ENCODE measurements at places on chromosomes 4 and X. TPM values are rescaled to one million over a fixed set of nuclear protein-coding genes. Genes with fewer than 3 reads are reported as not detected.

GRCh38 chrX:1673337-1673736, 58.5 kb downstream of the ASMT start:
- DNase-seq, result no peak

DNA sequence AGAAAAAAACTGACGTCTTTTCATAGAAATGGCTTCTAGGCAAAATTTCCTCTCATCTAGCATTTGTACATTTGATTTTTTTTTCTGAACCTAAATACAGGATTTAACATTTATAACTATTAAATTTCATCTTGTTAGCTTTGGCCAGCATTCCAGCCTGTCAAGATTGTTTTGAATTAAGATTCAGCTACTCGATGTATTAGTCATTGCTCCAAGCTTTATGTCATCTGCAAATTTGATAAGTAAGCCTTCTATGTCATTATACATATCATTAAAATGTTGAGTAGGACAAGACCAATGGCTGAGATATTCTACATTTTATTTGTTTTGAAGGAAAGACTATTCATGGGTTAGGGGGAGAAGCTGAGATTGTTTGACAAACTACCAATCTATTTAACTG, 46.7 kb downstream of the DDX53 start:
- no peak for DNase-seq

DNA sequence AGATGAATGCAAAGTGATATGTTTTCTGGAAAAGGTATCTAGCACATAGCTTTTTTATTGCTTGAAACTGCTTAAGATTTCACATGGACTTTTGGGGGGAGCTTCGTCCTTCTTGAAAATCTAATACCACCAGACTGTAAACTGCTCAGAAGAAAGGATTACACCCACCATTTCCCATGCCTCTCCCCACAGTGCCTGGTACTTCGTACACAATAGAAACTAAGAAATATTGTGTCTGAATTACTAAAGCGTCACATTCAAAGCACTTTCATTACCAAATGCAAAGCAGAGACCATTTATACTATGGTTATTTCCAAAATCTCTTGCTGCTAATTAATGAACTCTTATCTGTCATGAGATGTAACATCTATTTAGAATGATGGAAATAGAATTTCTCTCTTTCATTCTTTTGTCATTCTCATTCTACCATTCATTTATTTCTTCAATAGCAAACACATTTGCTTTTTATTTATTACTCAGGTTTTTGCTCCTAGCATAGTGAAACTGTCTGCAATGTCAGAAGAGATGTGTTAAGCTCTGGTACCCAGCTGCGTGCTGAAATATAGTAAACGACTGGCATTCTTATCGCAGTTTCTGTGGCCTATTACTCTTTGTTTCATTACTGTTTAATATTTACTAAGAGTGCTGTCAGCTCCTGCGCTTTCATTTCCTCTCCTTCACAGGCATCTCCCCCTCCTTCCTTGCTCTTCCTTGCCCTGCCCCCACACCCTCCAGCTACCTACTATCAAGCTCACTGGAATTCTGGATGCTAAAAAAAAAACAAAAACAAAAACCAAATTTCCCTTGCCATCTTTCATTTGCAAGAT, 51.4 kb upstream of the RAPGEF2 start:
- no peak for DNase-seq

GRCh38 chrX:152907084-152907651, 9.3 kb downstream of the ZNF185 start:
- DNase-seq, result no peak

- no peak for DNase-seq
These were observed 69.3 kb upstream of the ANXA3 start for GRCh38 chr4:78482281-78482680.

DNA sequence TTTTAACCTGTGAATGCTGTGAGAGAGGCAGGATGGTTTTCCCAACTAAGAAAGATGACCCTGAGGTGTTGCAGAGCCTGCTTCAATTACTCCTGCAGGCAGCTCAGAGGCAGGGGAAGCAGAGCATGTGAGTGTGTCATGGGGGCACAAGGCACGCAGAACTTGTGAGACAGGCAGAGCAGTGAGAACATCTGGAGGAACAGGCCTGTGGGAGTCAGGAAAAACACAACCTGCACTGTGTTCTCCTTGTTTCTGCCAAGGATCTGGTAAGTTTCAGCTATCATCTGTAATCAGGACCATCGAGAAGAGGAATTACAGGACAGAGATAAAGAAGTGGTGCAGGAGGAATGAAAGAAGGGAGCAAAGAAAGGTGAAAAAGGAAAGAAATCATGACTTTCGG, 741.8 kb upstream of the INTU start:
- DNase-seq, result no peak

GRCh38 chrX:135327299-135327698, 18.0 kb downstream of the ETDC start:
- no peak for DNase-seq

DNA sequence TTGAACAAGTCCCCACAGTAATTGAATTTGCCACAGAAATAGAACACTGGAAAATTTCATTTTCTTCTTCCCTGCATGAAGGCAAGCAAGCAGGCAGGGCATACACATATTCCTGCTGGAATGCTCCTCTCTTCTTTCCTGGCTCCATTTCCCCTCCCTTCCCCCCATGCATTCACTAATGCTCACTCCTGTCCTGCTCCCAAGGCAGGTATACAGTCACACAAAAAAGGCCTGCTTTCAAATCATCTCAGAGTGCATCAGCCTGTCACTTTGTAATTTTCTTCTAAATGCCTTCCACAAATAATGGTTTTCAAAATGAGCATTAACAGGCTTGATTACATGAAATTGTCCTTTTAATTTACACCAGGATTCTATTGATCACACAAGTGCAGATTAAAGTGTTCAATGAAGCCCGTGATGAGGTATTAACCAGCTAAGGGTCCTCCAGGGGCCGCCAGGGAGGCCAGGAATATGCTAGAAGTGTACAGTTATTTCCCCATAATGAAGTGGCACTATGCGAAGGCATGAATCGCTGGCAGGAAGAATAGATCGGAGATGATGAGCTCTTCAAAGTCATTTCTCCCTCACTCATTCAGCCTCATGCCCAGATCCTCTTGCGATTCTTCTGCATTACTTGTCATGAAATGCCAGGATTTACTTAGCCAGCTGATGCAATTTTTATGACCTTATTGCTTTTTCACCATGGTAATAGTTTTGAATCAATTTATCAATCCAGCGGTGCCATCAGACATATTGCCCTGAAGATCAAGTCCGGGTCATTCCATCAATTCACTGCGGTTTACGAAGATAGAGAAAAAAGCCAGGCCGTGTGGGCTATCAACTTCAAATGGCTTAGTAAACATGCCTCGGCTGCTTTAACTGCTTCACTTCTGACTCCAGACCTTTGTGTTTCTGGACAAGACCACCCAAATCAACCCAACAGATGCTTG, 243.5 kb downstream of the GPAT3 start:
- DNase-seq, result no peak

GRCh38 chr4:124206779-124207605, 505.5 kb downstream of the ANKRD50 start:
- DNase-seq, result no peak

- no peak for DNase-seq
These were observed 72.4 kb downstream of the ANKRD50 start for GRCh38 chr4:124640022-124640730.

DNA sequence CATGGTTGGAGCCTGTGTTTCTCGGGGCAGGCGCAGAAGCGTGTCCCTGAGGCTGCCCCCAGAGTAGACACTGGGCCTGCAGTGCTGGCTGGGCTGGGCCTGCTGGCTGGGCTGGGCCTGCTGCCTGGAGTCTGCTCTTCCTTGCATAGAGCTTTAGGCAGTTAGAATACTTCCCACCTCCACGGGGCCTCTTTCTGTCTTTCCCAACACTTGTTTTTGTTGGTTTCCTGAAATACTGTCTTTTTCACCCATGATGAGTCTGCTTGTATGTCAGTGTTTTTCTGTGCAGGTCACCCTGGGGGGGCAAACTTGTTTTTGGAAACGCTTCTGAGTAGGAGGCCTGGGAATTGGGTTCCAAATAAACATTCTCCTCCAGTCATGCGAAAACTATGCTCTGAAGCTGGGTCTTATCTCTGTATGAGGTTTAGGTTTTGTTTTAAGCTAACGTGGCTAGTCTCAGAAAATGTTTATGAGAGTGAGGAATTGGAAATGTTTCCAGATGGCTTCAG, 32.2 kb downstream of the TRMT44 start:
- DNase-seq, result no peak

- DNase-seq, result no peak
These were observed 11.8 kb downstream of the CLCN5 start for GRCh38 chrX:49934148-49934547.

DNA sequence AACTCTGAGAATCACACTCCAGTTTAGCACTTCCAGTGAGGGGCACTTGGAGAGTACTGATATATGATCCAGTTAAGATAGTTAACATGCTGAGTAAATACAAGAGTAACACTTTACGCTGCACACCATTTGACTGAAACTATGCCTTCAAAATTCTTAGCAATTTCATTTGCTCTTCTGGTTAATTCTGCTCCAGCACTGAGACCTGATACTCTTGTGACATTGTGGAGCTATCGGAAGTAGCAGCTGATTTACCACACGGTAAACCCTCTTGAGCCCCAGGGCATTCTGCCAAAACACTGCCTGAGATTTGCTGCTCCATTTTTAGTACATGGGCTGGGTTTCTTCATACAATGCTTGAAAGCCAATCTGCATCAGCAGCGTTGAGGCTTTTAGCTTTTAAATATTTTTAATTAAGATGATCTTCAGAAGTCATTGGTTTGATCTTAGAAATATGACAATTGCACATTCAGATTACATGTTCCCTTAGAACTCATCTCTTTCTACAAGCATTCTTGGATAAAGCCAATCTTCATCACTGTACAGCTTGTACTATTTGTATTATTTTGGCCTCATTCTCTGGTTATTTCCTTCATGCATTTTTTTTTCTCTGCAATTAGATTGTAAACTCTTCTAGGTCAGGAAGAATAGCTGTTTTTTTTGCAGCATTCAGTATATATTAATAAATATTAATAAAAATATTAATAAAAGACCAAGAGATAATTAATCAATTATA, 67.8 kb upstream of the ETNPPL start:
- DNase-seq, result no peak

DNA sequence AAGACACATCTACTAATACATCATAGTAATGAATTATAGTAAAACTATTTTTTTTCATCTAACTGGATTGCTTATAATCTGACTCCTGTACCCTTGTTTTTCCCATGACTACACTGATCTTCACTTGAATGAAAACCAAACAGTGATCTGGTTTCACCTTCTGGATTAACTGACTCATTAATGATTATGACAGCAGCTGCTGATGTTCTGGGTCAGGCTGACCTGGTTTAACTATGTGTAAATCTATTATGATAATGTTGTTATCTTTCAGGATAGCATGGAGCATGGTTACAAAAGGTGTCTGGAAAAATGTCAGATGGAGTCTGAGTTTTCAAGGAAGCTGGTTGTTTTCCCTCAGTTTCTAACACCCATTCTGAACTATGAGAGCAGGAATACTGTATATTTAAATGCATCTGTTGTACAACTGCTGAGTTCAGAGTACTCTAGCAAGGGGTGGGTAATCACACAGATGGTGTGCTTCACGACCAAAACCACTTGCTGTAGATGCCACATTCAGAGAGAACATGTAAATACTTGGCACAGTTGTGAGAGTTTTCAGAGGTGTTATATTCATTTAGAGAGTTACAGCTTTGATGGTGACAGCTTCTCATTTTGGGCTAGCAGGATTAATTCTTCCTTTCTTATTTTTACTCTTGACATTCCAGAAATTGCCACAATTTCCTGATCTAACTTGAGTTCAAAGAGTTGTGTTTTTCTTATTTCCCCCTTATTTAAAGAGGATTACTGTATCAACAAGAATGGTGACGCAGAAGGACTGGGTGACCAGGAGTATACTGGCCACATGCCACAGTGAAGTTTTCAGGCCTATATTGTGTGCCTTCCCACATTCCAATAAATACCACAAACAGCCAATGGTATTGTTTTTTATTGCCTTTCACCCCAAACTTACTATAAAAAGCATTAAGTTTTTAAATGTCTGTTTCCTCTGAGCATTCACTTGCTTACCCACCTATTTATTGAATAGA, 249.7 kb upstream of the TET2 start:
- no peak for DNase-seq

- DNase-seq, result no peak
These were observed 69.8 kb downstream of the SHROOM3 start for GRCh38 chr4:76504613-76505465.

DNA sequence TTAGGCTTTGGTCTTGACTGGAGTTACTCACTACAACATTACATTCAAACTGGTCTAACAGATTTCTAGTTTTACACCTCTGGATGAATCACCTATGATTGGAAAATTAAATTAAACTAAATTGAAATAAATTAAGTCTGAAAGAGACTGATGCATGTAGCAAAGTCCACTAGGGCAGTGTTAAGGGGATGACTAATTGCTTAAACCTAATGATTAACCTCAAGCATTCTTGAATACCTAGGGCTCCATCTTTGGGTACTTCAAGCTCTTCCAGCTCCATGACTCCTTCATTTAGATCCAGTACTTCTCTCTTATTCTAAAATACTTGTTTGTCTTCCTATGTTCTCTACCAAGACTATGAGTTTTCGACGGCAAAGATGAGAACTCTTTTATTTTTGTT, 86.8 kb downstream of the SH2D1A start:
- no peak for DNase-seq

DNA sequence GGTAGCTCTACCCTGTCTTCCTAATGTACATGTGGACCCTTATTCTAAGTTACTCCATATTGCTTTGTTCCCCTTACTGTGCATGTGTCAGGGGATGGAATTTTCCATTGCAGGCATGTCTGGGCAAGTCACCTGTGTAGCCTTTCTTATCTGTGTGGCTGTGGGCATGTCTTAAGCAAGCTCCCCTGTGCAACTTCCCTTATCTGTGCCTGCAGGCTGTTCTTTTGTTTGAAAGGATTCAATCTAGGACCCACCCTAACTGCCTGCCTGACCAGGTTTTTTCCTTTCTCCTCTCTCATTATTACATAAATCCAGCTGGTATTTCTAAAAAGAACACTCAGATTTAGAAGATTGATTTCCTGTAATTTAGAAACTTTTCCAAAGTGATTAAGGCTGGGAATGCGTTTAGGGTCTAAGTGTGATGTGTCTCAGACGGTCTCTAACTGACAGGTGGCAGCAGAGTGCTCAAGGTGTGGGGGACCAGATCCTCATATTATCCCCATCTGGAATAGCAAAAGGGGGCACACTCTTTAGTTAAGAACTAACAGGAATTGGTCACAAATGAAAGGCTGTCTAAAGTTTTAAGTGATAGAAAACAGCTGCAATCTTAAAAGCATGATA, 198.9 kb upstream of the PPP1R2C start:
- DNase-seq, result no peak

GRCh38 chrX:116873671-116874070, 410.9 kb upstream of the CT83 start:
- DNase-seq, result no peak

- DNase-seq, result no peak
These were observed 482.3 kb downstream of the ANKRD50 start for GRCh38 chr4:124230268-124230667.

- no peak for DNase-seq
These were observed 13.4 kb downstream of the ARHGEF6 start for GRCh38 chrX:136767104-136767941.

Gene CXCL6
- total RNA-seq, result 0.44 TPM

Gene KDM6A
- total RNA-seq, result 18.2 TPM

Gene SLC49A3
- total RNA-seq, result 12.0 TPM

Gene GABRE
- 16.2 TPM for total RNA-seq

Gene ZNF711
- 4.7 TPM for total RNA-seq

Gene PPP4R3C
- not detected for total RNA-seq

Gene TMPRSS11F
- total RNA-seq, result not detected

Gene ZDHHC15
- total RNA-seq, result 3.6 TPM

Gene MAGEC2
- not detected for total RNA-seq

Gene SNCA
- total RNA-seq, result 23.3 TPM
